ENCODE measurements at places on chromosomes 11 and 22. TPM values are rescaled to one million over a fixed set of nuclear protein-coding genes. Genes with fewer than 3 reads are reported as not detected.
A peak's percentile ranks its signal among the peaks of the same experiment; 100 is the strongest.

DNA sequence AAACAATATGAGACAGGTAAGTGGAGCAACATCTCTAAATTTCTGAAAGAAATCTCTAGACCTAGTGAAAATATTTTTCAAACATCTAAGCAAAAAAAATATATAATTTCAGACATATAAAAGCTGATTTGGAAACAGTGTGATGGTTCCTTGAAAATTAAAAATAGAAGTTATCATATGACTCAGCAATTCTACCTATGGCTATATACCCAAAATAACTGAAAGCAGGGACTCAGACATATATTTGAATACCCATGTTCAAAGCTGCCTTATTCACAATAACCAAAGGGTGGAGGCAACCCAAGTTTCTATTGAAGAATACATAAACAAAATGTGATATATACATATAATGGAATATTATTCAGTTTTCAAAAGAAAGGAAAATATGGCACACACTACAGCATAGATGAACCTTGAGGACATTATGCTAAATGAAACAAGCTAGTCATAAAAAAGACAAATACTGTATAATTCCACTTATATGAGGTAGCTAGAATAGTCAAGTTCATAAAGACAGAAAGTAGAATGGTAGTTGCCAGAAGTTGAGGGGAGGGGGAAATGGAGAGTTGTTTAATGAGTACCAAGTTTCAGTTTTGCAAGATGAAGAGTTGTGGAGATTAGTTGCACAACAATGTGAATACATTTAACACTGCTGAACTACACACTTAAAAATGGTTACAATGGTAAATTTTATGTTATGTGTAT lies 300.4 kb downstream of the TTC28 start:
- peaks cover 27% of the 10 kb centered on the region for H3K4me1 ChIP-seq
- no peak overlapping the region for H3K27ac ChIP-seq
- no peaks in the 10 kb centered on the region for H3K36me3 ChIP-seq
- no peak overlapping the region for H3K4me3 ChIP-seq
- H3K27me3 ChIP-seq = no peaks in the 10 kb centered on the region
- DNase-seq = no peak

- no peak overlapping the region for H3K27ac ChIP-seq
- no peaks in the 10 kb centered on the region for H3K36me3 ChIP-seq
- no peaks in the 10 kb centered on the region for H3K27me3 ChIP-seq
- H3K4me1 ChIP-seq = no peaks in the 10 kb centered on the region
Measured at GRCh38 chr11:111407652-111408051, 28.6 kb upstream of the POU2AF1 start.

DNA sequence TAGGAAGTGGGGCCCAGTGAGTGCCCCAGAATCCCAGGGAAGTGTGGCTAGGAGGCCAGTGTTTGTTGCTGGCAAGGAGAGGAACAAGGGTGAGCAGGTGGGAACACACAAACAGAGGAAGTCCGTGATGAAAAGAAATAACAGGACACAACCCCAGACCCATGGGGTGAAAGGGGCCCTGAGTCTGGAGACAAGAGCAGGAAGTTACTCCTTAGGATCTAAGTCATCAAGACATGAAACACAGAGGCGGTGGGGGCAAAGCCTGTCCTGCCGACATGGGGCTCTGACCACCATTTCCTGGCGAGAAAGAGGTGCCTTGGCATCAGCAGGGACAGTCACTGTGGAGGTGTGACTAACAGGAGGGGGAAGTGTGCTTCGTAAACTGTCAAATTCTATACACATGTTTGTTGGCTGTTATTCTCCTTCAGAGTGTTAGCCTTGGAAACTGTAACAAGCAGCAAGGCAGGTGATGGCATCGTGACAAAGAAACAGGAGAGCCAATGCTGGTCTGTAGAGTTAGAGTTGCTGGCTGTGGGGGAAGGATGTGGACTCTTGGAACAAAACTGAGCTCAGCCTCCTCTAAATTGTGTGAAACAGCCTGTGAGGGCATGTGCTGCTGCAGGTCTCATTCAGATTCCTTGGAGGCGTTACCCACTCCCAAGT lies 21.7 kb downstream of the CHST1 start:
- H3K27ac ChIP-seq = no peak overlapping the region
- DNase-seq = peak; percentile 65
- H3K36me3 ChIP-seq = no peaks in the 10 kb centered on the region
- no peak overlapping the region for H3K4me3 ChIP-seq
- no peaks in the 10 kb centered on the region for H3K4me1 ChIP-seq
- H3K27me3 ChIP-seq = peaks cover 24% of the 10 kb centered on the region

HEPHL1 gene
- not detected for total RNA-seq

- peaks cover 3% of the 10 kb centered on the region for H3K4me1 ChIP-seq
- H3K4me3 ChIP-seq = no peak overlapping the region
- DNase-seq = no peak
- H3K36me3 ChIP-seq = no peaks in the 10 kb centered on the region
Measured at GRCh38 chr11:35711173-35711910, 48.8 kb downstream of the TRIM44 start.

- peak overlapping the region; percentile 31 for H3K4me3 ChIP-seq
- peak overlapping the region; percentile 94 for H3K27ac ChIP-seq
- no peaks in the 10 kb centered on the region for H3K27me3 ChIP-seq
- no peaks in the 10 kb centered on the region for H3K36me3 ChIP-seq
- peak; percentile 85 for DNase-seq
Measured at GRCh38 chr11:73258104-73259035, 13.8 kb upstream of the P2RY6 start.

Data from osteoblast (primary cell).